ENCODE measurements at places on chromosomes 12 and 14.

DNA sequence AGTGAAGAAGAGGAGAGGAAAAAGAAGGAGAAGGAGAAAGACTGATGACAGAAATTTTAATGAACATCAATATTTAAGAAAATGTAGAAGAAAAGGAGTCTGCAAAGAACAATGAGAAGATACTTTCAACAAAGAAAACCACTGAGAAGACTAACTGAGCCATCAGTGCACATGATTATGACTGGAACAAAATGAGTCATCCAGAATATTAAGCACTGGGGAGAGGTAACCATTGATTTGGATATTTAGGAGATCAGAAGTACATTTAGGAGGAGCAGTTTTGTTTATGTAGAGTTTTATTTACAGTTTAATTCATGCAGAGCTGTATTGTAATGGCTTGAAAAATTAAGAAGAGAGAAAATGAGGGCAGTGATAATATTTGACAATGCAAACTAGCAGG lies 159.1 kb downstream of the C12orf50 start:
- DNase-seq: no peak

- DNase-seq: no peak
Observed at GRCh38 chr12:127327986-127328385, 939.0 kb upstream of the TMEM132C start.

- no peak for DNase-seq
Observed at GRCh38 chr14:51581017-51581881, 70.5 kb upstream of the FRMD6 start.

DNA sequence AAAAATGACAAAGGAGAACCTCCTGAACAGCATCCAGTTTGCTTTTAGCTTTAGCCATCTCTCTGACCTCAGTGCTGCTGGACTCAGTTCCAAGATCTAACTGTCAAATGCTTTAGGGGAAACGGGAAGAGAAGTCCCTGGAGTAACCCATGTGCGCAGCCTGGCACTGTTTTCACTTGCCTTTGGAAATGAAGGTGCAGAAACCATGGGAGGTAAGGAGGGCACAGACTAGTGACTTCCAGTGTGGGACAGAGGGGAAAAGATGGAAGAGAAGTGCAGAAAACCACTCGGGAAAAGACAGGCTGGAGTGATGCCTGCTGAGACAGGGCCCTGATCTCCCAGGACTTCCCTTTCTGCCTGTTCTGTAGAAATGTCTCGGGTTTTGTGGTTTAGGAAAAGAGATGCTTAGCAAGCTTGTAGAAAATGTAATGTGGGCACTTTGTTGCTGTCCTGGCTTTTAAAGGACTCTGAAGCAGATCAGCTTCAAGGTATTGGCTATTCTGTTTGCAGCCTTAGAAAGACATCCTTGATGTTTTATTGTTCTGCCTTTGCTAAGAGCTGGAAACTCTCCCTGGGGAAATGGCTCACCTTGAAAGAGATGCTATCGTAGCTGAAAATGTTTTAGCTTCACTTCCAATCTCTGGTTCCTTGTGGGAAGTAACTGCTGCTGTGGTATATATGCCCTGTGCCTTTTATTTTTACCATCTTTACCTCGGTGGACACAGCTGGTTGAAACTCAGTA lies 124.6 kb upstream of the HIF1A start:
- DNase-seq: no peak

DNA sequence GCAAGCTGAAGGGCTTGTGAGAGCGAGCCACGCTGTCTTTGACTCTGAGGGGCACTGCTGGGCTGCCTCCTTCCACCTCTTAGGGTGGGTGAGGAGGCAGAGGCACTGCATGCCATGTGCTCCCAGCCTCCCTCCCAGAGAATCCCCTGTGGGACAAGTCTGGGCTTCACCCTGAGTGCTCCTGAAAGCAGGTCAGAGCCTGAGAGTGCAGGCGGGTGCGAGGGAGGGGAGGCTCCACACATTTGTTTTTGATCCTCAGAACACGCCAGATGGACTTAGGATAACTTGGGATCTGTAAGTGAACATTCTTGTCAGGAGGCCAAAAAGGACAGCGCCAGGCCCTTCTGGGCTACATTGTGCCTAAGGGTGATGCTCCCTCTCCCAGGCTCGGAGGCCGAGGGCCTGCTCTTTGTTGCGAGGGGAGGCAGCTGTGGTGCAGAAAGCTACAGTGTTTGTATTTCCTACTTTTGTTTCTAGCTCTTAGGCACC lies 155.4 kb downstream of the TMX1 start:
- DNase-seq: no peak

DNA sequence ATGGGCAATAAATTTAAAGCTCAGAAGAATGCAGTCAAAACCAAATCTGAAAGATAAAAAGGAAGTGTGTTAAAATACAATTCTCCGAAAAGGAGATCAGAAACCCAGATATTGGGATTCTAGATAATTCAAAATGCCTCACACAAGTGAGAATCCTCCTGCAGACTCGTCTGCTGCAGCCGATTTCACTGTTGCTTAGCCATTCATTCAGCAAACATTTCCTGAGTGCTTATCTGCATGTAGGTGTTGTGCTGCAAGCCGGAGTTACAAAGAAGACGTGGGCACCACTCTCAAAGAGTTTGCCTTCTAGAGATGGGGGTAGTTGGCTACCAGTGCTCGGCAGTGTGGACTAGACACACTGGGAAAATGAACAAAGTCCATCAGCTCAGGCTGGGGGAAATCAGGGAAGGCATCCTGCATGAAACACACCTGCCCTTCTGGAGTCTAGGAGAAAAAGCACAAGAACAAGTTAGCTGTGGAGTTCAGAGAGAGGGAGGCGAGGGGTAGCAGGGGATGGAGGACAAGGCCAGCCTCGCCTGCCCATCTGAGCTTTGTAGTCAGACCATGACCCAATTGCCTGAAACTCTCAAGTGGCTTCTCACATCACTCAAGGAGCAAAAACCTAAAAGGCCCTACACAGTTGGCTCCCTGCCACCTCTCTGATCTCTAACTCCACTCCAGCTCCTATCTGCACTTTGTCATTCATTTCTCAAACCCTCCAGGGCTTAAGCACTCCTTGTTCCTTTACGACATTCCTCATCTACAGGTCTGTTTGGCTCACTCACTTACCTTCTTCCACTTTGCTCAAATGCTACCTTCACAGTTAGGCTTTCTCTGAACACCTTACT lies 310.0 kb upstream of the DDHD1 start:
- no peak for DNase-seq

All from NCI-H2081 treated with DMSO at 0.1 percent for 48 hours (cell line).